NCI-H1436 (cell line): ENCODE measurements at places on chromosomes 16 and 17.

- no peak for DNase-seq
Observed at GRCh38 chr17:16086957-16087356, 87.3 kb downstream of the TTC19 start.

DNA sequence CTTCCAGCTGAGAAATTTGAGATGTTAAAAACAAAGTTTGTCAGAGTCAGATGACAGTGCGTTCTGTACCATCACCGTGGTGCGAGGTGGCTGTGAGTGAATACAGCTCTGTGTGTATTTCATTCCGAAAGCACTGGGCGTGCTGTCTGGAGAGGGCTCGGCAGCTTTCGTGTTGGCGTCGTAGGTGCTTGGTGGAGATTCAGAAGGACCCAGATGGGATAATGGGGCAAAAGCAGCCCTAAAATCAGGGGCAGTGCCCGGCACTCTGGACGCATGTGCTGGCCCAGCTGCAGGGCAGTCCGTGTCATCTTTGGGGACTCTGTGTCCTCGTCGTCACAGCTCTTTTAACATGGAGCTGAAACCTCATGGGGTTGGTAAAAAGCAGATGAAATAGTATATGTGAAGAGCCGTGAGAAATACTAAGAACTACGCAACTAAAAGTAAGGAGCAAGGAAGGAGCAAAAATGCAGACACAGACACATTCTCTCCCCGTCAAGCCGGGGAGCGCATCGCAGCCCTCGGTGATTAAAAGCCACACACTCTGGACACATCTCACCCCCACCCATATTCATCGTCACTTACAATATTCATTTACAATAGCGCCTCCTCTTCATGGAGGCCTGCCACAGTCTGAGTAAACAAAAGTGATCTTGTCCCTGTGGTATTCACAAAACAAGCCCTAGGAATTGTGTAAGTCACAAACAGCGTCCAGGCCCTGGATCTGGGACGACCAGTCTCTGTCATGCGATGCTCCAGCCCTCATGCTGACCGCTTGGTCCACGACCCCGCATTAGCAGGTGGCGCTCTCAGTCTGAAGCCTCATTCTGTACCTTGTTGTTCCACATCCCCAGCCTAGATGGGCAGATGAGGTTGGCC lies 206.7 kb downstream of the RPTOR start:
- DNase-seq: no peak

DNA sequence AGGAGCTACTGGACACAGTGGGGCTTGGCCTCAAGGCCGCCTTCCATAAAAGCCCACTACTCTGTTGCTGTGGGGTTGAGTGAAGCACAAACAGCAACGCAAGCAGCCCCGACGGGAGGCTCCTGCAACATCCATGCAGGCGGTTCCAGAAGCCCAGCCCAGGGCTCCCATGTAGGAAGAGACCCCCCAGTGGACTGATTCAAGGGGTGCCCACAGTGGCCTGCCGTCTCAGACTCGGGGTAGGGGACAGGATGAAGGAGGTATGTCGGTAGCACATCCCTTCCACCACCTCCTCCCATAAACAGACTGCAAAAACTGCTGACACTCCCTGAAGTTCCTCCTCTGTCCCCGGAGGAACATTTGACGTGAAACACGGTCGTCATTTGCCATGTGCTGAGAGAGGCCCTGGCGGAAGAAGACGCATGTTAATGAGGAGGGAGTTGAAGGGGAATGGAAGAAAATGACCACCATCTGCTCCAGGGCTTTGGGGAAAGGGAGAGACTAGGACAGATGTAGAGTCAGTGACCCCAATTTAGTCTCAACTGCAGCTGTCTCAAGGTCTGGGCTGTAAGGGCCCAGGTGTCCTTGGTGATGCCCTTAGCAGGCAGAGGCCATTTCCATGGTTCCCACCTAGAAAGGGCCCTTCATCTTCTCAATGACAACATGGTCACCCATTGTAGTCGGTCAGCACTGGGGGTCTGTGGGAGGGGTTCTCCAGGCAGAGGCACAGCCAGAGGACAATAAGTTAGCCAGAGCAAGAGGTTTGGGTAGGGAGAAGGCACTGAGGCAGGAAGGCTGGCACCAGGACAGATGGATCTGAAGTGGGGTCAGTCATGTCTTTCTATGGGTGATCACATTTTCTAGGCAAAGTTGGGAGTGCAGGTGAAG lies 200.6 kb downstream of the CPPED1 start:
- no peak for DNase-seq

DNA sequence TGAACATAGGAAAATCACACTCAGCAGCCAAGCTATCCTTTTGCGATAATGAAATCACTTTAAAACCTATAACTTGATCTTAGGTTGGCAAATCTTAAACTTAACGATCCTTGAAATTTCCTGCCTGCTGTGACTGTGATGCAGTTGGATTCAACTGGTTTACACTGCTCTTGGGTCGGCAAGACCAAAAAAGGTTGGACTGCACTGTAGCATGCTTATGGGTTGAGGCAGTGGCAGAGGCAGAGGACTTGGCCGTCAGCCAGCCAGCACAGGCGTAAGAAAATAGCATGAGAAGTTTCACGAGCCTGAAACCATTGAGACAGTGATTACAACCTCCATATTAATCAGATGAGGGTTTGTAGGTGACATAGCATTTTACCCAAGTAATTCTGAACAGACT lies 21.4 kb downstream of the WSB1 start:
- no peak for DNase-seq

- no peak for DNase-seq
Observed at GRCh38 chr16:17520111-17520510, 49.4 kb upstream of the XYLT1 start.

GRCh38 chr16:1184980-1185379 lies 32.1 kb downstream of the CACNA1H start:
- DNase-seq: no peak

GRCh38 chr17:35095741-35096140 lies 23.9 kb downstream of the RAD51D start:
- no peak for DNase-seq

DNA sequence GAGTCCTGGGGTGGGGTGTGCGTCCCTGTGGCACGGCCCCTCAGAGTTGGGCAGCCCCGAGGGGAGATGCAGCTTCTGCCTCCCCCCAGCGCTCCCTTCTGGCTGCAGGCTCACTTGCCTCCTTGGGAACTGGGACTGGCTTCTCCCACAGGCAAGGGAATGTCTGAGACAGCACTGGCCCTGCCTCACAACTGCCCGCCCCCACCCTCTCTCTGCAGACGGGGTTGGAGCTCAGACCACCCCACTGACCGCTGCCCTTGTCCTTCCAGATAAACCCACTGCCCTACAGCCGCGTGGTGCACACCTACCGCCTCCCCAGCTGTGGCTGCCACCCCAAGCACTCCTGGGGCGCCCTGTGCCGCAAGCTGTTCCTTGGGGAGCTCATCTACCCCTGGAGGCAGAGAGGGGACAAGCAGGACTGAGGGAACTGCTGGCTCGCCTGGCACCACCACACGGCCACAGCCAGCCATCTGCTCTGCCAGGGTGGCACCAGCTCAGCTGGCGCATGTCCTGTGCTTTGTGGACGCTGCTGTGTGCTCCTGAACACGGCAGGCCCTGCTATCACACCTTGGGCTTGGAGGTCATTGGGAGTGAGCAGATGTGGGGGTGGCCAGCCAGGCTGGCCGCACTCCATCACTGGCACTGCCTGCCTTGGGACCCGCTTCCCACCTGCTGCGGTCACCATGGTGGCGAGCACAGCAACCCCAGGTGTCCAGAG lies 7.1 kb upstream of the RAB40C start:
- no peak for DNase-seq

DNA sequence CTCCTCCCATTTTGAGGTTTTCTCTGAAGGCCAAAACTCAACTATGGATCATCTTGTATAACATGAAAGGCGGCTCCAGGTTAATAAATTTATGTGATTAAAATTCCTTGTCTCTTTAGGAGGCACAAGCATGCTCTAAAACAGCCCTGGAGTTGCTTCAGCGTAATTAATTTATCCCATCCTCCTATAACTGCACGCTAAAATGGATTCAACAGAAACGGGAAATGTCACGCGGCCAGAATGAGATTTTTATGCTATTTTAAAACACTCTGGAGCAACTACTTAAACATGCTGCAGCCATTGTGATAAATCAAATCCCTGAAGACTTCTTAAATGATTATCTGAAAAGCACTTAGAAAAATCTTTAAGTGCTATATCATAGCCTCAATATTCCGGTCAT lies 106.6 kb downstream of the ADAMTS18 start:
- no peak for DNase-seq

DNA sequence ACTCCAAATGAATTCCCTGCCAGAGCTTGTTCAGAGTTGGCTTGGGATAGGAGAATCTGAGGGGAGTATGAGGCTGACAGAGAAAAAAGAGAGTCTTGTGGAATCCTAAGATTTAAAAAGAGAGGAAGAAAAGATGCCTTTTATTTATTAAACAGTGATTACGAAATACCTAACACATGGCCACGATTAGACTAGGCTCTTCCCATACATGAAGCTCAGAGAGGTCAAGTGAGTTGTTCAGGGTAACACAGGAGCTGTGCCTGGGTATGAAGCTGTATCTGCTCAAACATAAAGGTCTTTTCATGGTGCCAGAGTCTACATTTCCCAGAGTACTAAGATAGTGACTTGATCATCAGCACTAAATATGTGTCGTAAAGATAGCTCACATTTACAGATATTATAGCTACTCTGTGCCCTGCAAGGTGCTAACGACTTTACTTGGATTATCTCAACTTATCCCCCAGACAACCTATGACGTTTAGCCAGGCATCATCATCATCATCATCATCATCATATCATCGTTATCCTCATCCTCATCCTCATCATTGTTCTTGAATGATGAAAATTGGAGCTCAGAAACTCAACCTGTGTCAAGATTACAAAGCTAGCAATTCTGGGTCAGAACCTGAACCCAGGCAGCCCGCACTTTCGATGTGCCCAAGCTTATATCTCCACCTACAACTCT lies 500.8 kb downstream of the NPIPA7 start:
- DNase-seq: no peak

DNA sequence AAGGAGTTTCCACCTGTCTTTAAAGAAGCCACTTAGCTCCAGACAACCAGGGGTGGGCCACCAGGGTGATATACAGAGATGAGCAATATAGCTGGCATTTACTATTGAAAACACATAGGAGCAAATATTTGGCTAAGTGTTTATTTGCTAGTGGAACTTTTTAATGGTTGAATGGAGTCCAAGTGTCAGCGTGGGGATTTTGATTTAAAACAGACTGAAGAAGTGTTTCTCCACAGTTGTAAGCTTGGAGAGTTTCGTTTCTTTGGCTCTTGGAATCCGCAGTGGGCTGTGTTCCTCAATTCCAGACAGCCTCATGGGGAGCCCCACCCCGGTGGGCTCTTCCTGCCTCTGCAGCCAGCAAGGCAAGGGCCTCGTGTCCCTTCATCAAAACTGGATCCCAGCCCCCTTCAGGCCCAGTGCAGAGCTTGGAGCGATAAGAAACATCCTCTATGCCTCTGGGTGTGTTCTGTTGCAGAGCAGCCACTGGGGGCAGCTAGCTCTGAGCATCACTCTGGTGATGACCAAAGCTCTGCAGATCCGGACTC lies 36.1 kb downstream of the NOG start:
- DNase-seq: no peak

GRCh38 chr17:17729620-17730249 lies 48.5 kb downstream of the RAI1 start:
- DNase-seq: peak; percentile 48

DNA sequence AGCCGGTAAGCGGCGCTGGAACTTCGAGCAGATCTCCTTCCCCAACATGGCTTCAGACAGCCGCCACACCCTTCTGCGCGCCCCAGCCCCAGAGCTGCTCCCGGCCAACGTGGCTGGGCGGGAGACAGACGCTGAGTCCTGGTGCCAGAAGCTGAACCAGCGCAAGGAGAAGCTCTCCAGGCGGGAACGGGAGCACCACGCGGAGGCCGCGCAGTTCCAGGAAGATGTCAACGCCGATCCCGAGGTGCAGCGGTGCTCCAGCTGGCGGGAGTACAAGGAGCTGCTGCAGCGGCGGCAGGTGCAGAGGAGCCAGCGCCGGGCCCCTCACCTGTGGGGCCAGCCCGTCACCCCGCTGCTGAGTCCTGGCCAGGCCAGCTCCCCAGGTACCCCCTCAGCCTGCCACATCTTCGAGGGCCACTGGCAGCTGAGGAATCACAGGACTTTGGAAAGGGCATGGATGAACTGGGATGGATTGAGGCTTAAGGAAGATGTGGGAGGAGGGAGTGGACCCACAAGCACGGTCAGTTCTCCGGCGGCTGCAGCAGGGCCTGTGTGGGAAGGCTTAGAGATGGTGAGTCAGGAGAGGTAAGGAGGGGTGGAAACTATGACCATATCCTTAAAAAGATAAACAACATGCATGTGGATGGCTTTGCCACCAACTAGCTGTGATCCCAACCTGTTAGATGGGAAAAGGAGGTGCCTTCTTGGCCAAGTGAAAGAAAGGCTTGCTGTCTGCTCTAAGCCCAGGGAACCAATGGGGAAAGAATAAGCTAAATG lies 3.4 kb upstream of the LLGL2 start:
- DNase-seq: no peak

- no peak for DNase-seq
Observed at GRCh38 chr17:61806936-61807335, 56.4 kb downstream of the BRIP1 start.

DNA sequence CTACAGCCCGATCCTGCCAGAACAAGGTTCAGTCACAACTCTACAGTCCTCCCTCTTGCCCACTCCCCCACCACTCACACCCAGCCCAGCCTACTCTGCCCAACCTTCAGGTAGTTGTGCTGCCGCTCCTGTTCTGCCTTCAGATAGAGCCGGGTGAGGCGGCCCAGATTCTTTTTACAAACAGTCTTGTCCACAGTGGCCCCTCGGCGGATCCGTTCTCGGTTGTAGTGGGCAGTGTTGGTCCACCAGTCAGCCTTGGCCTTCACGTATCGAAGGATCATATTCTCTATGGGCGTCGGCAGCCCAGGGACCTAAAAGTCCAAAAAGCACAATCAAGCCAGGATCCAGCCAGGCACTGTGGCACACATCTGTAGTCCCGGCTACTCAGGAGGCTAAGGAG lies 8.3 kb downstream of the PRPF8 start:
- no peak for DNase-seq

GRCh38 chr17:28958820-28959455 lies 7.6 kb upstream of the PHF12 start:
- DNase-seq: no peak

DNA sequence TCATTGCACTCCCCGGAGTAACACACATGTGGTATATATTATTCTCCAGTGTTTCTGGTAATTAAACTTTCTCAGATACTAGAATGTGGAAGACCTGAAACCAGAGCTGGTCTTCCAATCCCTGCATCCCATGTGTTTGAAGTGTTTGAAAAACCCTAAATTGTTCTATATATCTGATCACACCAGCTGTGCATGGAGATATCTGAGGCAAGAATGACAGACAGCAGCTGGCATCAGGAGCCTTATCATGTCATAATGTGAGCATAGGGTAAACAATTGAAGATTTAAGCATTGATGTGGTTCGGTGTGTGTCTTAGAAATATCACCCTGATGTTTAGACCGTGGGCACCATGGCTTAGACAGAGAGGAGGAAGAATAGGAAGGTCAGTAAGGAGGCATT lies 251.0 kb downstream of the CDH11 start:
- no peak for DNase-seq

DNA sequence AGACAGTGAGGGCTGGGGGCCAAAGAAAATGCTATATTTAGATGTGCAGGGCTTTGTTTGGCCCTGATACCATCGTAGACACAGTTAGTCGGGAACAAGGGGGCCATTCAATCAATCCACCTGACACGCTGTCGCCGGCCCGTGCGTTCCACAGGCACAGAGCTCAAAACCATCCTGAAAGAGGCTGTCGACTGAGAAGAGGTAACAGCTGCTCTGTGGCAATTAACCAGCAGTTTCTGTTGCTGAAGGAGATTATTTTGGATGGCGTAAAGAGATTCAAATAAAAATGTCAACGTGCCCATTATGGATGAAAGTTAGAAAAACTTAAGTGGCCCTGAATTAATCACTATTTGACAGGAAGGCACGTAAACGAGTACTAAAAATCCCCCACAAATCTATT lies 276.2 kb upstream of the IRX5 start:
- peak; percentile 36 for DNase-seq
